ENCODE measurements at places on chromosomes 1 and 21.

GRCh38 chr1:76068953-76069561, 5.5 kb upstream of the ST6GALNAC3 start:
- no peak for DNase-seq

- no peak for DNase-seq
Observed at GRCh38 chr1:208204779-208205178, 39.4 kb downstream of the PLXNA2 start.

GRCh38 chr1:4653328-4653660, 1.1 kb upstream of the AJAP1 start:
- no peak for DNase-seq

DNA sequence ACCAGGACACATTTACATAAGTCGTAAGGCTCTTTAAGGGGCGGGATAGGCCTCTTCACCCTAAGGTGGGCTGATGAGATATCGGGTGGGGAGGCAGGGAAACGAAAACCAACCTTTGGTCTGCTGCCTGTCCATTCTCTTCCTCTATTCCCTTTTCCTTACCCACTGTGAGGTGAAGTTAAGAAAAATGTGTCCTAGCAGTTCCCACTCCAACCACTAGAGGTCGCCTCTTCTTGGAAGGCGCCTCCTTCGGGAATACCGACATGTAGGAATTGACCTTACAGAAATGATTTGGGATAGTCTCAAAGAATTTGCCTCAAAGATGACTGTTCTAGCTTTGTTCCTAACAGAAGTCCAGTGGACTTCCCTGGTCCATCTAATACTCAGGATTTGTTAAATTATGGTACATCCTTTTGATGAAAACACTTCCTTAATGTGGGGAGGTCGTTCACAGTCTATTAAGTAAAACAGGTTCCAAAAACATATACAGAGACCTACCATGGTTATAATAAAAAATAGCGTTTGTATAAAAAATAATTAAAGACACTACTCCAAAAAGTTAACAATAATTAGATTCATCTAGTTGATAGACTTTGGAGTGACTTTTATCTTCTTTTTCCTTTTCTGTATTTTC, 14.1 kb downstream of the AZIN2 start:
- DNase-seq = peak; percentile 38

- no peak for DNase-seq
Observed at GRCh38 chr1:170776252-170776651, 112.3 kb downstream of the PRRX1 start.

DNA sequence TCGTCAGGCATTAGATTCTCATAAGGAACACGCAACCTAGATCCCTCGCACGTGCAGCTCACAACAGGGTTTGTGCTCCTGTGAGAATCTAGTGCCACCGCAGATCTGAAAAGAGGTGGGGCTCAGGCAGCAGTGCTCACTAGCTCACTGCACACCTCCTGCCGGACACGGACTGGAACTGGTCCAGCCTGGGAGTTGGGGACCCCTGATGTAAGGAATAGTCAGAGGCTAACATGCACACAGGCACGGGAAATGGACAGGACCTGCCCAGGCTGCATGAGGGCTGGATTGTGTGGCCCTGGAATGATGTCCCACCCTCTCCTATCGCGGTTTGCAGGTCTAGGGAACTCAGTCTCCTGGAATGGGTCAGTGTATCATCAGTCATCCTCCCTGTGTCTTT, 23.2 kb upstream of the MX1 start:
- DNase-seq = no peak

GRCh38 chr21:42629933-42630589, 23.4 kb upstream of the PDE9A start:
- peak; percentile 38 for DNase-seq

DNA sequence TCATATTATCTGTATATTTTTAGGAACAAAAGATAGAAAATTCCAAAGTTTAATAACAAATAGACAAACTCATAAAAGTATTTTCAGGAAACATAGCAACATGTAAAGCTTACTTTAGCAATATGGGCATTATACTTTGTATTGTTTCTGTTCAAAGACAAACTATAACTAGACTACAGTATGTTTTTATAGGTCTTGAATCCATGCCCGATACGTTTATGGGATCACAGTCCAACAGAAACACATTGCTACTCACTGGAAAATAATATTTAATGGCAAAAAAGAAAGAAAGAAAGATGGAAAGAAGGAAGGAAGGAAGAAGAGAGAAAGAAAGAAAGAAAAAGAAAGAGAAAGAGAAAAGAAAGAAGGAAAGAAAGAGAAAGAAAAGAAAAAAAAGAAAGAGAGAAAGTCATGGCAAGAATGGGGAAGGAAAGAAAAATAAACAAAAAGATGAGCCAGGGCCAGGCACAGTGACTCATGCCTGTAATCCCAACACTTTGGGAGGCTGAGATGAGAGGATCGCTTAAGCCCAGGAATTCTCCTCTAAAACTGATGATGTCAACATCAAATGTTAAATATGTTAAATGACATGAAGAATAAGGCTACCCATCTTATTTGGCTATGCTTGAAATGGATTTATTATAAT, 32.7 kb downstream of the TM2D1 start:
- DNase-seq = no peak

DNA sequence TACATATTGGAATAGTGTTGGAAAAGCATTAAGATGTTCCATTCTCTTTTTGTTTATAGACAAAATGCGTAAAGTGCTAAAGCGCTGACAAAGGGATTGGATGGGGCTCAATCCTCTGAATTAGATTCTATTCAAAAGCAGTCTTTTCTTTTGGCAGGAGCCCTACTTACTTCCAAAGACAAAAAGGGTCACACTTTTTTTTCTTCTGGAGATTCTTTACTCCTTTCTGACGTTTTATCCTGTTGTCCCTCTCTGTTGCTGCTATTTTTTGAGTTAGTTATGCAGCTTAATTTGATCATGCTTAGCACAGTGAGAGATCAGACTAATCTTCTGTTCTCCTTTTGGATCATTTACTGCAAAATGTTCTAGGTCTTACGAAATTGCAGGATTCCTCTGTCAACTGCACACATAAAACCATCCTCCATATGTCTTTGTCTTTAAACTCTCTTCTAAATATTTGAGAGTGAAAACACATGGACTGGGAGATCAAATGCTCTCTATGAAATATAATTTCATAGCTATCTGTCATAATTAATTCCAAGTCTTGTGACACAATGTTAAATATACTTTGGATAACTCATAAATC, 656.4 kb upstream of the ADGRL2 start:
- DNase-seq = no peak

DNA sequence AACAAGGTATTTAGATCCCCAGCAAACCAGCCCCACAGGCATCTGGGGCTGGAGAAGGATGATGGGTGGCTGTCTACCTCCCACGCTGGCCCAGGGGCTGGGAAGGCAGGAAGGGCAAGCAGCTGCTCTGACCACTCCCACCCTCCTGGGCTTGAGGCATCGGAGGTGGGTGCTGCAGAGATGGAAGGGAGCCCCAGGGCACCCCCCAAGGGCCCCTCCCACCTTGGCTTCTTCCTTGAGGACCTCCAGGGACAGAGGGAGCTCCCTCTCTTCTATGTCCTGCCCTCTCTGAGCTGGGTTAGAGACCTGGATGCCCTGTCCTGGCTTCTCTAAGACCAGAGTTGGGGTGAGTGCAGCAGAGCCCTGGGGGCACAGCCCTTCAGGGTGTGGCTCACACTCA, 3.1 kb downstream of the CD52 start:
- DNase-seq = no peak

DNA sequence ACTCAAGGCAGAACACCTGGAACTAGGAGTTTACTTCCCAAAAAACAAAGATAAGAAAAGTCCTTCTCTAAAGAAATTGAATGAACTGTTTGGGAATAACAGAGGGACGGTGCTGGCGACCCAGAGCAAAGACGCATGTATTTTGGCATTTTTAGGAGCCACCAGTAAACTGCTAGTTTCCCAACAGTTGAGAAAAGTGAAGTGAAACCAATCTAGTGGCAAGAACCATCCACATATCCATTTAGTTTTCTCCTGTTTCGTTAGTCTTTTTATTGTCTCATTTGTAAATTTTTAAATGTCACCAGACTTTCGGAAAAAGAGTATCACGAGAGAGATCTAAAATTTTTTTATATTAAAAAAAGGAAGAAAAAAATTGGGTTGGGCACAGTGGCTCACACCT, 30.2 kb downstream of the ODF2L start:
- DNase-seq = no peak

- DNase-seq = no peak
Observed at GRCh38 chr21:35128536-35128935, 79.4 kb upstream of the RUNX1 start.

DNA sequence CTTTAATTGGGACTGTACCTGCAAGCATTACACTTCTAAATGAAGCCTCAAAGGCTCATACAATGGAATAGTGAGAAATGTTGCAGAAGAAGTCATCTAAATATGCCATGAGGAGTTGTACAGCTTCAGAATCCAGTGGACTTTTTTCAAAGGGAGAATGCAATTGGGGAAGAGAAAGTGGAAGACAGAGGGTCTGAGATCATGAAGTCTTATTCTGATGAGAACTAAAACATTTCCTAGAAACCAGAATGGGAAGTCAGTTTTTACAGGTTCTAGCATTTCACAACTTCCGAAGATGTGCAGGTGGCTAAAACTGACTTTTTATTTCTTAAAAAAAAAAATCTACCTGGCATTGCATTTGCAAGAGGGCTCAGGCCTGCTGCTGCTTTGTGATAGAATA, 424.4 kb upstream of the RUNX1 start:
- DNase-seq = no peak

DNA sequence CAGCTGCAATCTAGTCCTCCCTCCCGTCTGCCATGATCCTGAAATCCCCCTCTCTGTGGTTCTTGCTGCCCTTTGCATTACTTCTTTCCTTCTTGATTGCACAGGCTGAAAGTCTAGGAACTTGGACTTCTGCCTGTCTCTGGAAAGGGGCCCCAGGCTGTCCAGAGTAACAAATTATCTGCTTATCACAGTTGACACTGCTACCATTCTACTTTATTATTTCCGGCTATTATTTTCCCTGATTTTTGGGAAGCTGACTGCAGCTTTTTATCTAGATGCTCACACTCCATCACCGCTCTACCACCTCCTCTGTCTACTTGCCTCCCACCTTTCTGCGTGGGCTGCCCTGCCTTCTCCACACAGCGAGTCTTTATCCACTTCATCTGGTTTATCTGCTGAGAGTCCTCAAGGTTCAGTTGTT, 202.1 kb upstream of the PLXNA2 start:
- no peak for DNase-seq
